Upper lobe of right lung (tissue), 1 donor: ENCODE measurements at places on chromosomes 6 and 20.

GRCh38 chr6:44342489-44342888 lies at the start of gene SPATS1:
TSS of gene SPATS1 (plus strand) at chr6:44342650. CDS start at chr6:44343096, 446 bp downstream.
- H3K4me3 ChIP-seq: peak within 1 kb of the TSS; percentile 21
- H3K36me3 ChIP-seq: no peaks in the 10 kb centered on the region
- no peak for DNase-seq
- no peak within 1 kb of the TSS for H3K27ac ChIP-seq
- peaks cover 12% of the 10 kb centered on the region for H3K27me3 ChIP-seq

- no peak overlapping the region for H3K27ac ChIP-seq
- no peaks in the 10 kb centered on the region for H3K36me3 ChIP-seq
- H3K27me3 ChIP-seq: no peaks in the 10 kb centered on the region
- H3K4me1 ChIP-seq: no peaks in the 10 kb centered on the region
Observed at GRCh38 chr6:44966449-44967092, 361.6 kb upstream of the RUNX2 start.

DNA sequence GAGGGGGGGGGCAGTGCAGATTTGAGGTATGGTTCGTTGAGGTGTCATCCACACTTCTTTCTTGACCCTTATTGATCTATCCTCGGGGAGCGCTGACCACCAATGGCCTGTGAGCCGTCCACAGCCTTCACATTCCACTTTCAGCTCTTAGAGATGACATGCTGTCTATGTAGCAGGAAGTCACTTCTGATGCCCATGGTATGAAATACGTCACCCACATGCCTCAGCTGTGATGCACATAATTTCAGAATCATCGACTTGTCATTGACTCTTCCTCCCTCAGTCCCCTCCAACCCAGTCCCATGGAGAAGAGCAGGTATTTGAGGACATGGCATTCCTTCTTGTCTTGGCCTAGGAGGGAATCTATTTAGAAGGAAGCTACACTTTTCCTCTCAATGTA lies 4.7 kb upstream of the ADGRF5 start:
- no peaks in the 10 kb centered on the region for H3K36me3 ChIP-seq
- no peak for DNase-seq
- H3K27me3 ChIP-seq: no peaks in the 10 kb centered on the region

DNA sequence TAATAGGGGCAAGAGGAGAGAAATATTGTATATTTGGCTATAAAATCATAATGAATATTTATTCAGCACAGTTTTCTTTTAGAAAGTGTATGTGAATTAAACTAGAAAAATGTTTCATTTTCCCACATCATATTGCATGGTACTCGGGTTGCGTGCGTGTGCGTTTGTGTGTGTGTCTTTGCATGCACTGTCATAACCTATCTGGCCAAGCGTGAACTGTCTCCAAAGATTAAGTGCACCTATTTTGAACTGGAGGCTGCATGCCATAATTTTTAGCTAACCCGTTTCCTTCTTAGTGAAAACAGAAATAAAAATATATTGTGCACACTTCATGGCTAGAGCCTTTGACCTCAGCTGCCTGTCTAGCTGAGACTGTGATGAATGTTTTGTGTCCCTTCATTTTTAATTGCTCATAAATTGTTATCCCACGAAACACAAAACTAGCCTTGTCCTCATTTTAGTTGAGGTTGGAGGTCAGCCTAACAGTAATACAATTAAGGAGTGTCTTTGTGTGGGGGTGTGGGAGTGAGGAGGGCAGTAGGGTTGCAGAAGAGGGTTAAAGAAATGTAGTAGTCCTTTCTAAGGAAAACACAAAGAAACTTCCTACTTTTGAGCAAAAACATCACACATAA lies 336.1 kb upstream of the POU3F2 start:
- no peak for DNase-seq
- H3K4me1 ChIP-seq: no peaks in the 10 kb centered on the region
- no peaks in the 10 kb centered on the region for H3K36me3 ChIP-seq
- no peak overlapping the region for H3K4me3 ChIP-seq
- no peak overlapping the region for H3K27ac ChIP-seq

DNA sequence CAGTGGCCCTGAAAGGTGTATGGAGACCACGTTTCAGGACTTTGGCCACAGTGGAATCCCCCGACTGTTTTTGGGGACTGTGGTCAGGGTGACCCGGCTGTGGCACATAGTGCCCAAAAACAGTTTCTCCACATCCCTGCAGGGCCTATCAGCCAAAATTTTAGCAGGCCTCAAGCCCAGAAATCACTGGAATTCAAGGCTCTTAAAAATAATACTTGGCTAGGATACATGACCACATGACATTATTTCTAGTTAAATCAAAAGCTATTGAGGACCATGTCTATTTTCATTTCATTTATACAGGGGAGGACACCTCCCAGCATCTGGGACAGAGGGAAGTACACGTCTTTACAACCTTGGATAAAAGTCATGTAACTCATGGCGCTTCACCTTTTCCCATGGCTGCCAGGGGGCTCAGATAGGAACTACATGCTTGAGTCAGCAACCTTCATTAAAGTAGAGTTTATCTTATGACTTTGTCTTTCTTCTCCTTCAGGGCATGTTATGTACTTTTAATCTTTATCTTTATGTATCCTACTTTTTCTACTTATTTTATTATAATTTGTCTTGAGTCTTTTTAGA lies 70.8 kb upstream of the CD93 start:
- H3K27me3 ChIP-seq: no peaks in the 10 kb centered on the region
- no peak for DNase-seq
- H3K4me3 ChIP-seq: no peak overlapping the region

GRCh38 chr6:36464233-36464632 lies 21.4 kb downstream of the KCTD20 start:
- no peaks in the 10 kb centered on the region for H3K27me3 ChIP-seq
- H3K36me3 ChIP-seq: no peaks in the 10 kb centered on the region
- H3K4me1 ChIP-seq: peaks cover 8% of the 10 kb centered on the region
- no peak overlapping the region for H3K27ac ChIP-seq
- H3K4me3 ChIP-seq: no peak overlapping the region

DNA sequence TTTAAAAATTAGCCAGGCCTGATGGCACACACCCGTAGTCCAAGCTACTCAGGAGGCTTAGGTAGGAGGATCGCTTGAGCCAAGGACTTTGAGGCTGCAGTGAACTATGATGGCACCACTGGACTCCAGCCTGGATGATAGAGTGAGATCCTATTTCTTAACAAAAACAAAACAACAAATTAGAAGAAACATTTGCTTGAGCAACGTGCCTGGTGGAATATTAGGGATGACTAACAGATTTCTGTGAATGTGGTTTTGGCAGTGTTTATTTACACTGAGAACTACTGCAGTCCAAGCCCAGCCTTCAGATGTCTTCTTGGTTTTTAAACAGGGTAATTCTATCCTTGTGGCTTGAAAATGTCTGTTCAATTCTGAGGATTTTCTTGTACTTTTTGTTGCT lies 9.2 kb downstream of the PPP1R3G start:
- no peaks in the 10 kb centered on the region for H3K36me3 ChIP-seq
- H3K27me3 ChIP-seq: no peaks in the 10 kb centered on the region
- H3K27ac ChIP-seq: no peak overlapping the region
- no peaks in the 10 kb centered on the region for H3K4me1 ChIP-seq
- no peak for DNase-seq

GRCh38 chr20:41592516-41593216 lies 25.5 kb downstream of the CHD6 start:
- no peak overlapping the region for H3K27ac ChIP-seq
- DNase-seq: no peak
- H3K36me3 ChIP-seq: no peaks in the 10 kb centered on the region
- no peaks in the 10 kb centered on the region for H3K4me1 ChIP-seq
- H3K27me3 ChIP-seq: no peaks in the 10 kb centered on the region

GRCh38 chr6:97775012-97775411 lies 492.0 kb upstream of the MMS22L start:
- no peaks in the 10 kb centered on the region for H3K4me1 ChIP-seq
- no peak for DNase-seq
- H3K27me3 ChIP-seq: no peaks in the 10 kb centered on the region

GRCh38 chr6:30062471-30063178 lies 1.6 kb downstream of the POLR1H start:
- peak overlapping the region; percentile 90 for H3K27ac ChIP-seq
- H3K27me3 ChIP-seq: no peaks in the 10 kb centered on the region
- peaks cover 9% of the 10 kb centered on the region for H3K36me3 ChIP-seq

GRCh38 chr6:14083751-14084150 lies 33.8 kb upstream of the CD83 start:
- no peaks in the 10 kb centered on the region for H3K27me3 ChIP-seq
- H3K27ac ChIP-seq: no peak overlapping the region
- no peak for DNase-seq
- no peaks in the 10 kb centered on the region for H3K36me3 ChIP-seq

- H3K27me3 ChIP-seq: no peaks in the 10 kb centered on the region
- no peak overlapping the region for H3K27ac ChIP-seq
- H3K4me1 ChIP-seq: peaks cover 28% of the 10 kb centered on the region
- H3K36me3 ChIP-seq: no peaks in the 10 kb centered on the region
Observed at GRCh38 chr6:18415671-18416340, 28.7 kb downstream of the RNF144B start.

DNA sequence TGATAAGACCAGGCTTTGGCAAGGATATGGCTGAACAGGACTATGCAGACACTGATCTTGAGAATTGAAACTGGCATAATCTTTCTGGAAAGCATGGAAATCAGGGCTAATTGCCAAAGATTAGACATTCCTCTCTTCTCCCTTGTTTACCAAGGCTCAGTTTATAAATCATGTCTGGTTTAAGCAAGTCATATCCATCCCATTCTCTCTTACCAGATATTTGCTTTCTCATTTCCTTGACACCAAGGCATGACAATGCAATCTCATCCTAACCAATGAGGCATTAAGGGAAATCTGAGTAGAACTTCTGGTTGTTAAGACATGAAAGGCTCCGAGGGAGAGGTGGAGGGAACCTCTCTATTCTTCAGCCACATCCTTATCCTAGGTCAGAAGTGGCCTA lies 110.3 kb upstream of the CEP85L start:
- H3K4me3 ChIP-seq: no peak overlapping the region
- H3K27me3 ChIP-seq: no peaks in the 10 kb centered on the region
- H3K27ac ChIP-seq: no peak overlapping the region
- no peak for DNase-seq

DNA sequence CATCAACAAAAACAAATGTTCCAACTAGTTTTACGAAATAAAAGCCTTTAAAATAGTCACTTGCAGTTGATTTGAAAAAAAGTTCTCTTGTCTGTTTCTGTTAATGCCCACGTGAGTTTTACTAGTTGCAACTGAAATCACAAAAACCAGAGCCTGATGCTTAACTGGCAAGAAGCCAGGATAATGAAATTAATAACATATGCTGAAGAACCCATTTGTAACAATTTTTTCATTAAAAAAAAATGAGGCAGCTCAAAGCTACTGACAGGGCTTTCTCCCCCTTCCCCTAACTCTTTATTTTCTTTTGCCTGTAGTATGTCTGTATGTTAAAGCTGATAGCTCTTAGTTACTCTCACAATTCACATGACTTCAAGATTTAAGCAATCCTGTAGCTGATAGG lies 132.7 kb upstream of the EYA4 start:
- H3K27ac ChIP-seq: no peak overlapping the region
- no peak for DNase-seq
- H3K4me3 ChIP-seq: no peak overlapping the region
- no peaks in the 10 kb centered on the region for H3K27me3 ChIP-seq
- no peaks in the 10 kb centered on the region for H3K36me3 ChIP-seq

DNA sequence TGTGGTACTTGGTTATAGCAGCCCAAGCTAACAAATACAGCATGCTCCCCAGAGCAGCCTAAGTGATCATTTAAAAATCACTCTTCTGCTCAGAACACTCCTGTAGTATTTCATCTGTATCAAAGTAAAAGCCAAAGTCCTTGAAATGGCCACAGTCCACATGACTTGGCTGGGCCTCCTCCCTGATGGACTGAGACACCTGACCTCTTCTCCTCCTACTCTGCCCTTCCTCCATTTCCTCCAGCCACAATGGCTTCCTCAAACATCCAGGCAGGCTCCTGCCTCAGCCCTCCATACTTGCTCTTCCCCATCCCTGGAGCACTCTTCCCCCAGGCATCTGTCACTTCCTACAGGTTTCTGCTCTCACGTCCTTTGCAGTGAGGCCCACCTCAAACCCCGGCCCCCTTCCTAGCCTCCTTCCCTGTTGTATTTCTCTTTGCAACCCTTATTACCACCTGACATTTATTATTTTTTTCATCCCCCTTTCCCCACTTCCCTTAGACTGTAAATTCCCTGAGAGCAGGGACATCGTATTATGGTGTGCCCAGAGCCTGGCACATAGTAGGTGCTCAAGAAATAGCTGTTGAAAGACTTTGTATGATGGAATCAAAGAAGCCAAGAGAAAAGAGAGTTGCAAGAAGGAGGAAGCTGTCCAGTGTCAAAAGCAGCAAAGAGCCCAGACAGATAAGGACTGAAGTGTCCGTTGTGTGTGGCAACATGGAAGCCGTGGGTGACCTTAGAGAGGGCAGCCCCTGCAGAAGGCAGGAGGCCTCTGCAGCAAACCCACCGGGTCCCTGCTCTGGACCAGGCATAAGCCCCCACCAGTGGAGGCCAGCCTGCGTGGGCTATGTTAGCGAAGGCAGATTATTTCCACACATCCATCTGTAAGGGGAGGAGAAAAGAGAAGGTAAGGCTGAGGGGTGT lies 87.5 kb downstream of the TRERF1 start:
- H3K4me1 ChIP-seq: peaks cover 16% of the 10 kb centered on the region
- H3K27me3 ChIP-seq: no peaks in the 10 kb centered on the region
- H3K36me3 ChIP-seq: no peaks in the 10 kb centered on the region
- DNase-seq: no peak

DNA sequence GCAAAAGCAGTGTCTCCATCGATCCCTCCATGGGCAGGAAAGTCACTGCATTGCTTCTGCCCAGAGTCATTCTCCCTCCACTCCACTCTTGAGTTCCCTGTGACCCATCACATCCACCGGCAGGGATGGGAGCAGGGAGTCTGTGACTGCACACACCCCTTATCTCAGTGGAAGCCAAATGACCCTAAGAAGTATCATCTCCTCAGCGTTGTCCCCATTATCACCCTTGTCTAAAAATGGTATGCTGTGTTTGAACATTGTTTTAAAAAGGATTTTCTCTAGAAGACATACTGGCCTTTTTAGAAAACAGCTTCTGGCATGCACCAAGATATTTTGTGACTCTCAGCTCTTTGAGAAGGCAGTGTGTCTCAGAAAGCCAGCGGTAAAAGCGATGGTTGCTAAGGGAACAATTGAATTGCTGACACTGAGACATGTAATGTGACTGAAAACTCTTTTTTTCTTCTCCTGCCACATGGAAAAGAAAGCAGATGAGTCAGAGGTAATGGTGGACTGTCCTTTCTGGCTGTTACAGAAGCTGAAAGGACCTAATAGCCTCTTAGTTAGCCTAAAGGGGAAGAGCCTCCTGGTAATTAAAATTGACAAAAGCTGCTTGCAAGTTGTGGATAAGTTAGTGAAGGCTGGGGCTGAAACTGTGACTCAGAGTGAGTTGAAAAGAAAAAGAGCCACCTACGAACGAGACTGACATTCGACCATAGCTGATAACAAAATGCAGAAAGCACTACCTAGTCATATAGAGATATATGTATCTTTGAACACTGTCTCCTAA lies 120.5 kb downstream of the MAP3K7 start:
- H3K27ac ChIP-seq: no peak overlapping the region
- H3K4me3 ChIP-seq: no peak overlapping the region
- no peaks in the 10 kb centered on the region for H3K36me3 ChIP-seq
- no peaks in the 10 kb centered on the region for H3K27me3 ChIP-seq
- no peak for DNase-seq
- peaks cover 5% of the 10 kb centered on the region for H3K4me1 ChIP-seq
